ENCODE measurements at places on chromosomes 3 and 15. TPM values are rescaled to one million over a fixed set of nuclear protein-coding genes. Genes with fewer than 3 reads are reported as not detected.

The ALS2CL gene
- 0.99 TPM for total RNA-seq

DNA sequence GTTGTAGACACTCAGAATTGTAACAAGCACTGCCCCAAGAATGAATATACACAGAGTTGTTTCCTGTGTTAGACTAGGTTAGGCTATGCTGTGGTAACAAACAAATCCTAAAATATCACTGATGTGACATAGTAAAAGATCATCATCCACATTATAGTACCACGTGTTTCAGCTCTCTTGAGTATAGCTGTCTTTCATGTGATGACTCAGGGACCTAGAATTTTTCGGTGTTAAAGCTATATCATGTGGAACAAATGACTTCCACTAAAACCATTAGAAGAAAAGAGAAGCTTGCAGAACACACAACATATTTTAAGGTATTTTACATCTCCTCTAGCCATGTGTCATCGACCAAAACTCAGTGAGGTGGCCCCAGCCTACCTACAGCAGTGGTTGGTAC lies 307.9 kb upstream of the RBMS3 start:
- DNase-seq: no peak

- no peak for DNase-seq
Observed at GRCh38 chr3:108388136-108389132, 92.1 kb downstream of the HHLA2 start.

GRCh38 chr3:136008221-136008620 lies 42.7 kb downstream of the PPP2R3A start:
- no peak for DNase-seq

DNA sequence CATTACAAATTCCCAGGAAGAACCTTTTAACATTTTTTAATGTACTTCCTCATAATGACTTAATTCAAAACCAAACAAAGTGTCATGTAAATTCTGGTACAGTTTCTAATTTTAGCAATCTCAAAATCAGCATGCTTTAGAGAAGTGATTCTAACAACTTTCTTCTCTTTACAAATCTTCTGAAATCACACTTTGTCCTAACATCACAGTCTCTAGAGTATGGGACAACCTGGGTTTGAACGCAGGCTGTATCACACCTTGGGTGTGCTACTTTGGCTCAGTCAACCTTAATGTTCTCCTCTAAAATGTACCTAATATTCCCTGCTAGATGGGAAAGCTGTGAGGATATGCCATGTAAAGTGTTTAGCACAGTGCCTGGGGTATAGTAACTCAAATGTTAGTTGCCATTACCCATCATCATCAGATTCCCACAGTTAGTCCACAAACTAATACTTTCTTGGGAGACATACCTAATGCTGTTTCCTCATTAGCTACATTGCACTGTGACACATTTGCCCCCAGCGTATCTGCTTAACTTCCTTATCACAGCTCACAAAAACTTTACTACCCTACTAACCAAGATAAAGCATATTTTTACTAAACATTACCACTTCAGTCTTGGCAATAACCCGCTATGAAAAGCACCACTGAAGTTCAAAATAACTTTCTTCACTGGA lies 3.1 kb downstream of the TSPAN3 start:
- no peak for DNase-seq

The DGKG gene
- 0.14 TPM for total RNA-seq

DNA sequence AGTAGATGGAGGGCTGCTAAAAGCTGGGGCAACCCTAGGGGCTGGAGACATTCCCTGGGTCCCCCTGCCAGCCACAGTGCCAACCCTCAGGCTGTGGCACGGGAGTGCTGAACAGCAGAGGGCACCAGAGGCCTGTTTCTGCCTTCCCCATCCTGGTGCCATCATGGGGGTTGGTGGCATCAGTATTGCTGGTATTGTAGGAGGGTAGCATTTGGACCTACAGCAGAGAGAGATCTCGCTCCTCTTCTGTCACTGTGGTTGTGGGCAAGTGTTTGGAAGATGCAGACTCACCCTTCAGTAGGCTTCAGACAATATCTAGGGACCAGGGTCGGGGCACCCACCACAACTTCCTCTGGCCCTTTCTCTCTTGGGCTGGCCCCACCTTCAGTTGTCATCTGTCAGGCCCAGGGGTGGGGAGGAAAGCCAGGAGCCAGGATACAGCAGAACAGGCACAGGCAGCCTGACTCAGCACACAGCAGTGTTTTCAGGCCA lies 123.5 kb downstream of the RPLP1 start:
- DNase-seq: peak; percentile 87
